ENCODE measurements at places on chromosomes 6 and 20. TPM values are rescaled to one million over a fixed set of nuclear protein-coding genes. Genes with fewer than 3 reads are reported as not detected.

The SSTR4 gene
- 0.28 TPM for total RNA-seq

The SAYSD1 gene
- total RNA-seq = 6.2 TPM

The CFAP61 gene
- total RNA-seq = 0.16 TPM

The POU5F1 gene
- 7.2 TPM for total RNA-seq

The BICRAL gene
- 2.6 TPM for total RNA-seq

The ENPP3 gene
- total RNA-seq = not detected

The SLC24A3 gene
- not detected for total RNA-seq

The SLC35D3 gene
- total RNA-seq = 0.14 TPM

The SLA2 gene
- total RNA-seq = 0.12 TPM

The SH3BGRL2 gene
- 0.34 TPM for total RNA-seq

The DUSP15 gene
- 1.4 TPM for total RNA-seq

The CEBPB gene
- total RNA-seq = 345 TPM

The ELOVL2 gene
- 5.9 TPM for total RNA-seq

The DST gene
- 57.9 TPM for total RNA-seq

The ULBP3 gene
- total RNA-seq = 4.0 TPM

The IMPG1 gene
- not detected for total RNA-seq

The TCP11 gene
- total RNA-seq = not detected

The WFDC2 gene
- total RNA-seq = not detected

The MYLK4 gene
- 0.10 TPM for total RNA-seq

The AURKA gene
- 105 TPM for total RNA-seq

The CNR1 gene
- 1.9 TPM for total RNA-seq

The EPHA7 gene
- 0.05 TPM for total RNA-seq
